Stimulated activated CD8-positive, alpha-beta memory T cell treated with anti-CD3 and anti-CD28 coated beads, Interleukin-12 subunit alpha, Interleukin-12 subunit beta, amount 100 ng/mL, for 4 hours (primary cell): ENCODE measurements at places on chromosomes 13 and 19.

DNA sequence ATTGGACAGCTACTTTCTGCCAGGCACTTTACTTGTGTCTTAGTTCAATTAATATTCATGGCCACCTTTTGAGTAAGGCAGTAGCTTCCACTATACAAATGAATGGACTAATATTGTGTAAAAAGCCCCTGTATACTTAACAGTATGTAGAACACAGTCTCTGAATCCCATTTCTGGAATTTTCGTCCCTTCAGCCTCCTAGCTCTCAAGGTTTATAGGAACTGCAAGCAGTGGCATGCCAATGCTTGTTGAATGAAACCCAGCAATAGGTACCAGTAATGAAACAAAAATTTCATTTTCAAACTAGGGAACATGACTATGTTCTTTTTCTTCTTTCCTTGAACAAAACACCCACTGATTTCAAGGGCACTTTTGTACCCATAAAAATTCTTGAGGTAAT lies 361.6 kb downstream of the TDRD3 start:
- no peak for DNase-seq

DNA sequence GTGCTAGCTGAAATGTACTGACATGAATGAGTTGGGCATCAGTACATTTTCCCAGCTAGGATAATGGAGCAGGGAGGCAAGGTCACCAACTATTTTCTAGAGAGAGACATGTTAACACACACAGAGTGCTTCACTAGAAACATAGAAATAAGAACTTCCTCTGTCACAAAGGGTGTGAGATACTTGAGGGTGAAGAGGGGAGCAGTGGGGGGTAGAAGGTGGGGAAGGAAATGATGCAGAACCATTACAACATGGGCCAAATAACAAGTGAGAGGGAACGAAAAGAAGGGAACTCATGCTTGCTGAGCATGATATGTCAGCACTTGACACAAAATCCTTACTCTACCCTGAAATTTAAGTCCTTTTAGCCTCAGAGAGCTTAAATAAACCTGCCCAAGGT lies 87.8 kb upstream of the RFC3 start:
- DNase-seq = no peak

GRCh38 chr13:44710576-44710975 lies 134.4 kb upstream of the TSC22D1 start:
- no peak for DNase-seq

DNA sequence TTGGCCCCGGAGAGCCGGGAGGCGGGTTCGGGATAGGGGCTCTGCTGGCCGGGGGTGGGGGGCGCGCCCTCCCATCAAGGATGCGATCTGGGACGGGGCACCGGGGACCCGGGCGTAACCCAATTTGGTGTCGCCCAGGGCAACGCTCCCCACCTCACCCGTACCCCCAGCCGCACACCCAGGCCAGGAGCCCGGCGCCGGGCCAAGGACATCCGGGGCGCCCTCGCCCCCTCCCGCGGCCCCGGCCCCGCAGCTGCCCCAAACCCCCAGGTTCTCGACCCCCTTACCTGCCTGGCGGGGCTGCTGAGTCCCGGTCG lies 525 bp downstream of the SHANK1 start:
- no peak for DNase-seq

- no peak for DNase-seq
Observed at GRCh38 chr19:4052993-4053422, 13.7 kb downstream of the ZBTB7A start.

DNA sequence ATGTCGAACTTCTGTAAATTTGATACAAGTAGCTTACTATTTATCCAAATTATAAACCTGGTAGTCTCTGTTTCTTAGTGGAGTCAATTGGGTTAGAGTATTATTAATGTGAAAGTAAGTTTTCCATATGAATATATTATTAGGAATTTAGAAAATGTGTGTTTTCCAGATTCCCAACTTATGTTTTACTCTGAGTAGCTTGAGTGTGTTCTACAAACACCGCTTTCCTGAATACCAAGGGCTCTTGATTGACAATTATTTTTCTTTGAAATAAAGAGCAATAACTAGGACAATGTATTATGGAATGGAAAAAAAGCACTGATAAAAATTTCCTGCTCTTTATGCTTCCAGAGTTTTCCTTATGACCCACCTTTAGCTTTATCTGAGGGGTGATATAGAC lies 233.6 kb downstream of the POSTN start:
- DNase-seq = no peak

GRCh38 chr13:21717817-21718216 lies 46.9 kb downstream of the FGF9 start:
- no peak for DNase-seq

DNA sequence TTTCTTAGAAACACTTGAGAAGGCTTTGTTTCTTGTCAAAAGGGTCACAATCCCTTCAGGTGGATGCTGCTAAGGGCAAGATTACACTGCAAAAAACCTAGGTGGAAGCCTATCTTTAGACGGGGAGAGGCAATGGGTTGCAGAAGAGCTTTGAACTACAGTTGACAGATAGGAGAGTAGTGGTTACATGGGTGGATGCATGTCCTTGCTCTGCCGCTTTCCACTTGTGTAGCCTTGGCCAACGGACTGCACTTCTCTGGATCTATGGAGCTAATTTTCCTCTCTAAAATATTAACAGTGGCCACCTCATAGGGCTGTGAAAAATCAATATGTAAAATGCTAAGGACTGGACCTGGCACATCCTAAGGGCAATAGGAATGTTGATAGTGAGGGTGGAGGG lies 980 bp downstream of the BCKDHA start:
- DNase-seq = no peak

DNA sequence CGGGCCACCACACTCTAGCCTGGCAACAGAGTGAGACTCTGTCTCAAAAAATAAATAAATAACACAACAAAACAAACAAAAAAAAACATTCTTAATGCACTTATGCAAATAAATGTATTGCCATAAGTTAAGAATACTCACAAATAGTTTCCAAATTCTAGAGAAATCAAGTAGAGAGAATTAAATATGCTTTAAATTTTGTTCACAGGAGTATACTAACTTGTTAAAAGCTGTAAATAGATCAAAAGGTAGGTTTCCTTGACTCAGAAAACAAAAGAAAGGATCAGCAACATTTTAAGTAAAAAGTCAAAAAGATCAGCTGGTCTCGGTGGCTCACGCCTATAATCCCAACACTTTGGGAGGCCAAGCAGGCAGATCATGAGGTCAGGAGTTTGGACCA lies 50.5 kb upstream of the ZNF429 start:
- no peak for DNase-seq
